ENCODE measurements at places on chromosomes 6 and 20. TPM values are rescaled to one million over a fixed set of nuclear protein-coding genes. Genes with fewer than 3 reads are reported as not detected.

DNA sequence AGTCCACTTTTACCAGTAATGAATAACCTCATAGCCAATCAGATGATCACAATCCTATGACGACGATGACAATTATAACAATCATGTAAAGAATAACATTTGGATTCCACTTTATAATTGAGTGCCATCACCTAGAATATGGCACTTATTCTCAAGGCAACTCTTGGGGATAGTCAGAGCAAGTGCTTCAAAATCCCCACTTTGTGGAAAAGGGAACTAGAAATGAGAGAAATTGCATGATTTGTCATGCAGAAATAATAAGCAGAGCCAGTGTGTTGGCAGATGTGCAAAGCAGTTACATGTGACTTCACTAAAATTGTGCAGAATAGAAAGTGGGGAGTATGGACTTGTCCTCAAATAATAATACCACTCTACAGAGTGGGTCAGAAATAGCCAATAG, 41.3 kb downstream of the FRK start:
- no peaks in the 10 kb centered on the region for H3K27me3 ChIP-seq
- no peak for DNase-seq
- peaks cover 27% of the 10 kb centered on the region for H3K4me1 ChIP-seq

DNA sequence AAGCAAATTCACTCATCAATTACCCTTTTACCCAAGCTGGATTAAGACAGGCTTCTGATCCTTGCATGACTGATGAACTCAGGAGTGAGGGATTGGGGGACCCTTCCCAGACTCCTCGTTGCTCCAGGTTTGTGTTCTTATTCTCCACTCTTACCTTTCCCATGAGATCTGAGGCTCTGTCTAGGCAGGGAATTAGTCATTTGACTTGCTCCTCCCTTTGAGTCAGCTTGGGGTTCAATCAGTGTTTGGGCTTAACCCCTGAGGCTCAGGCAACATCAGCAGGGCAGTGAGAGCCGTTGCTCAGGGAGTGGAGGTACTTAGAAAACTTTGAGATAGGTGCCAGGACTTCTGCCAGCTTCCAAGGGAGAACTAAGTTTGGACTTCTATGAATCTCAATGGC, 20.7 kb upstream of the TOX2 start:
- no peaks in the 10 kb centered on the region for H3K4me1 ChIP-seq
- DNase-seq, result no peak
- no peak overlapping the region for H3K4me3 ChIP-seq
- H3K36me3 ChIP-seq, result no peaks in the 10 kb centered on the region
- no peaks in the 10 kb centered on the region for H3K27me3 ChIP-seq

DNA sequence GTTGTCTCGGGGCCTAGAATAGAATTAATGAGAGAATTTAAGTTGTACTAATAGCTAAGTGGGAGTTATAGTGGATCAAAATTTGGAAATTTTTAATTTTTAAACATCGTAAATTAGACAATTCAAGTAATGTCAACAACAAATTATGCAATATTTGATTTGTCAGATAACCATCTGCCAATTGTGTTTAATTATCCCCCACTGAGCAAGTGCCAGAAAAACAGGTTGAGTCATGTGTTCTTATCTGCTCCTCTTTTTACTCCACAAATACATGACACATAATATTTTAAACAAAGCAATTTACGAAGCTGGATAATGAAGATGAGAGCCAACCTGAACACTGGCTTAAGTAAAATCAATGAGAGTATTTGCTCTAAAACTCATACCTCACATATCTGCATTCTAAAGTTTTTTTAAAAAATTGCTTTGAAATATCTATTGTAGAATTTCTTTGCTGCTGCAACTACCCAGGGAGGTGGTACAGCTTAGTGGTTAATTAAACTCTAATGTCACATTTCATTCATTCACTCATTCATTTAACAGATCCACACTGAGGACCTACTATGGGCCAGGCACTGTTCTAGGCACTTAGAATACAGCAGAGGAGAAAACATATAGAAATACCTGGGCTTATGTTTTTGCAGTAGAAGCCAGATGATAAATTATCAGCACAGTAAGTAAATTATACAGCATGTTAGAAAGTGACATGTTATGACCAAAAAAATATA, 57.1 kb upstream of the MAP7 start:
- H3K36me3 ChIP-seq, result no peaks in the 10 kb centered on the region
- DNase-seq, result peak; percentile 41
- peaks cover 18% of the 10 kb centered on the region for H3K4me1 ChIP-seq
- no peaks in the 10 kb centered on the region for H3K27me3 ChIP-seq

DNA sequence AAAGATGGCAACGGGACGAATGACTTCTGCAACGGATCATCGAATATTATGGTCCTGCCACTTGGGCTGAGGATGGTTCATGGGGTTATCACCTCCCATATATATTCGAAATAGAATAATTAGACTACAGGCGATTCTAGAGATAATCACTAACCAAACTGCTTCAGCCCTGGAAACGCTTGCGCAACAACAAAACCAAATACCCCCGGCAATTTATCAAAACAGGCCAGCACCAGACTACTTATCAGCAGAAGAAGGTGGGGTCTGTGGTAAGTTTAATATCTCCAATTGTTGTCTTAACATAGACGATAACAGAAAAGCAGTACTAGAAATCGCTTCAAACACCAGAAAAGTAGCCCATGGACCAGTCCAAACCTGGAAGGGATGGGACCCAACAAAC, 31.0 kb upstream of the ULBP3 start:
- H3K4me1 ChIP-seq, result no peaks in the 10 kb centered on the region
- no peaks in the 10 kb centered on the region for H3K36me3 ChIP-seq
- H3K27ac ChIP-seq, result no peak overlapping the region
- H3K4me3 ChIP-seq, result no peak overlapping the region

DNA sequence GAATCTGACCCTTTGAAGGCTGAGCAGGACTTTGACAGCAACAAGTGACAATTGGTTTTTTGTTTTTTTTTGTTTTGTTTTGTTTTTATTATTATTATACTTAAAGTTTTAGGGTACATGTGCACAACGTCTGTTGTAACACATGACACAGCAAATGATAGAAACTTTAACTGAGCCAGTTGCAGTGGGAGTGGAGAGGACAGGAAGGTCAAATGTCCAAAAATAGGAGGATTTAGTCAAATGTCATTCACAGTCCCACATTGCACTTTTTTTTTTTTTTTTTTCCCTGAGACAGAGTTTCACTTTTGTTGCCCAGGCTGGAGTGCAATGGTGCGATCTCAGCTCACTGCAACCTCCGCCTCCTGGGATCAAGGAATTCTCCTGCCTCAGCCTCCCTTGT, 223.0 kb downstream of the HIVEP2 start:
- H3K27ac ChIP-seq, result no peak overlapping the region
- H3K36me3 ChIP-seq, result no peaks in the 10 kb centered on the region

Gene ULBP2
- 4.9 TPM for total RNA-seq

Gene SLC17A3
- total RNA-seq, result not detected

Gene TRIM15
- total RNA-seq, result 6.9 TPM

Gene APCDD1L
- total RNA-seq, result not detected

Gene MOG
- total RNA-seq, result not detected

Gene SLC52A3
- 0.50 TPM for total RNA-seq
